ENCODE measurements at places on chromosomes 6 and 20.

- no peak for DNase-seq
Measured at GRCh38 chr20:39829661-39830060, 859.4 kb downstream of the MAFB start.

GRCh38 chr6:15283986-15284361, 38.1 kb downstream of the JARID2 start:
- no peak for DNase-seq

DNA sequence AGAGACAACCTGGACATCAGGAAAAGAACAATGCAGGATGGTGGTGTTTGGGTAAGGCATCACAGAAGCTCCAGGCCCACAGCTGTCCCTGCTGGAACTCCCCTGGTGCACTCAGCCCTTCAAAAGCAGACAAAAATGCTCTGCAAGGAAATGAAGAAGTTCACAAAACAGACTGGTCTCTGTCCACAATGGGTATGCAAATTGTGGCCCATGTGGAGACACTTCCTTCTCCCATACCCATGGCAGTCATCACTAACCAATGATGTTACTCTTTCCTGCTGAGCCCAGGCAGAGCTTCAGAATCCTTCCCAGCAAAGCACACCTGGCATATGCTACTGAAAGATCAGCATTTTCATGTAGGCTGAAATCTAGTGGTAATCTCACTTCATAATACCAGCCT, 42.6 kb upstream of the PXDC1 start:
- DNase-seq: no peak

DNA sequence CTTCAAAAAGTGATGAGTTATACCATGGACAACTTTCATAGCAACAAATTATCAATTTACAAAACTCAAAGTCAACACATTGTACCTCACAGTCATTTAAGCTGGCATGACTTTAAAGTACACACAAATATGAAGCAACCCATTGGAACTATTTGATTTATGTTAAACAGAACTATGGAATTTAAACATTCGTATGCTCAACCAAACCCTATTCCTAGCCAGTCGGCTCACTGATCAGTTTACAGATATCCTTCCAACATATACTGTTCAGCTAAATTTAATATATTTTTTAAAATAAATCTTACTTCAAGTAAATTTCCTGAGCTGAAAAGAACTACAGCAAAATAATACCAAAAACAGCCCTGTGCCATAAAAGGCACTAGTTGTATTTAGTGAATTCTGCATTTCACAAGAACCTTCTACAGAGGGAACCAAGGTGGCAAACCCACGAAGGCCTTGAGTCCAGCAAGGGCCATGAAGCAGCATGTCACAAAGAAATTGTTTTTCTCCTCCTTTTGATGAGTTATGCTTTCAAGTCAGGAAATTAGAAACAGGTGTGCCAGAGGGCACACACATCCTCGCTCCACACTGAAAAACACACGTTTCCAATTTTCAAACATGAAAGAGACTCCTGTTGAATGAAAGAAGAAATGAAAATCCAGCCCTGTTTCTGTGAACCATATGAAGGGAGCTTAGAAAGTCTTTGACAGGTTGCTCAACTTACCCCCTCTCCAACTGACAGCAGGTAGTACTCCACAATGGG, 122.8 kb downstream of the TASP1 start:
- no peak for DNase-seq

DNA sequence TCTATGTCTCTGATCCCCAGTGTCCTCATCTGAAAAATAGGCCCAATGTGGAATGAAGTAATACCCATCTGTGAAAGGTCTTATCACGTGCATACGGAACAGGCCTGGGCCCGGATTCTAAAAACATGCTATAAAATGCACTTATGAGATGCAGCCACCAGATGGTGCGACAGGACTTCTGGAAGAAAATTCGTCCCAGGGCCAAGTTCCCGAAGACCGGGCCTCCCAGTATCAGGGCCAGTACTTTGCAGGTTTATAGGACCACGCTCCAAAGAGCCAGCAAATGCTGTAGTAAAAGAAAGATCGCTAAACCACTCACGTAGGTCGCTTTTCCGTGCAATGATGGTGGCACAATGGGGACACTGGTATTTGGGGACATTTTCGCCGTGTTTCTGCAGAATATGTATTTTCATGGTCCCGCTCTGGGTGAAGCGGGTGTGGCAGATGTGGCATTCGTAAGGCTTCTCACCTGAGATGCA, 10.6 kb downstream of the CTCFL start:
- peak; percentile 46 for DNase-seq

GRCh38 chr6:133816171-133816570, 72.7 kb upstream of the TCF21 start:
- no peak for DNase-seq

DNA sequence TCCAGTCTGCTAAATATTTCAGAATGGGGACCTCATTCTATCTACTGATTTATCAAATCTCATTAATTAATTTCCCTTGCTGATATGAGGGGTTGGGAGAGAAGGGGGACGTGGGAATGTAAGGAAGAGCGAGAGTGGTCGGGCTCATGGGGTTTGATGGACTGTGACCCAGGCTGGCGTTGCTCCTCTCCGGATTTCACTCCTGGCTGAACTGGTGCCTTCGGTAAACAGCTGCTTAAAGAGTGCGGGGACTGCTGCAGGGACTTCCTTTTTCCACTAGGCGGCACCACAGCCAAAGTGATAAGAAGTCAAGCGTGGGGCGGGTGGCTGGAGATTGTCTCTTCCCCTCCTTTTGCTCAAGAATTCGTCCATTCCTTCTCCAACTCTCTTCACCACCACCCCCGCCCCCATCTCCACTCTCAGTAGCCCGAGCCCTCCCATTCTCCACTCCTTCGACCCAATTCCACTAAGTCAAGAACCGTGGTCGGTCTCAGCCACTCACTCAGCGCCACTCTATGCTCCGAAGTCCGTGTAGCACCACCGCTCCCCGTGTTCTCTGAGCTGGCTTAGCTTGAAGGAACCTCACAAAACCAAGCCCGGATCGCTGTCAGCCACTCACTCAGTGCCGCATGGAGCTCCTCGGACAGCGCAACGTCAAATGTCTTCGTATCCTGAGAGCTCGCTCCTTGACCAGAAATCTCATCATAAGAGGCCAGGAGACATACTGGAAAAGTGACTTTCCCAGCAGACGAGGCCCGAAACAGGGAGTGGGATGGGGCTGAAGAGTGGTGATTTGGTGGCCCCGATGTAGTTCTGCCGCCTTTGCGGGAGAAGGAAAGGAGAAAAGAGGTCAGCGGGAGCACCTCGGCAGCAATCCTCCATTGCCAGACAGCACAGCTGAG, 9.7 kb downstream of the TRIM31 start:
- peak; percentile 51 for DNase-seq

- no peak for DNase-seq
Measured at GRCh38 chr6:111361648-111362047, 121.4 kb downstream of the REV3L start.

DNA sequence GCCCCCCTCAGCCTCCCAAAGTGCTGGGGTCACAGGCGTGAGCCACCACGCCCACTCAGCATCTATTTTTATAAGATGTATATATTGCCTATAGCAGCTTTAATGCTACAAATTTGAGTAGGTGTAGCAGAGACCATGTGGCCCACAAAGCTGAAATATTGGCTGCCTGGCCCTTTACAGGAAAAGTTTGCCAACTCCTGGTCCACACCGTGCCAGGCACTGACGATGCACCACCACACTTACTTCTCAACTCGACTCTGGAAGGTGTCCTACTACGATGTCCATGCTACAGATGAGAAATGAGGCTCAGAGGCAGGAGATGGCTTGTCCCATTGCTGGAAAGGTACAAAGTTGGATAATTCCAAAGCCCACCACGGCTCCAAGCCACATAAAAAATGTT, 17.2 kb upstream of the SRSF6 start:
- no peak for DNase-seq

DNA sequence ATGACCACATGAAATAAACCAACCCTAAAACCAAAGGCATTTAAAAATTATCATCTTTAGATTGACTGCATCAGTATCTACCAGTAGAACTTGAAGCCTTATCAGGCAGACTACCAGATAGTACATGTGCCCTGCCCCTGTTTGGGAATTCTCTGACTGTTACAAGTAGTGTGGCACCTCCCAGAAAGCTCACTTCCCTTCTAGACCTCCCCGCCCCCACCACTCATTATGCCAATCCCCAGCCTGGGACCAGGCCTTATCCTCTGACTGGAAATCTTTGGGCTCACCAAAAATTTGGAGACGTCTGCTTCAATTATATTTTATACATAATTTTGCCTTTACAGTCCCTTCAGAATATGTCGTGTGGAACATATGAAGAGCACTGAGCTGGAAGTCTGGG, 155.6 kb downstream of the TFAP2B start:
- DNase-seq: no peak

- DNase-seq: no peak
Measured at GRCh38 chr6:132954222-132954621, 139.9 kb downstream of the RPS12 start.

- peak; percentile 90 for DNase-seq
Measured at GRCh38 chr20:44966030-44966961, at the start of gene STK4. Gene STK4, plus strand, starts transcription at chr20:44966512. Its CDS starts 57 bp downstream, at chr20:44966569.

DNA sequence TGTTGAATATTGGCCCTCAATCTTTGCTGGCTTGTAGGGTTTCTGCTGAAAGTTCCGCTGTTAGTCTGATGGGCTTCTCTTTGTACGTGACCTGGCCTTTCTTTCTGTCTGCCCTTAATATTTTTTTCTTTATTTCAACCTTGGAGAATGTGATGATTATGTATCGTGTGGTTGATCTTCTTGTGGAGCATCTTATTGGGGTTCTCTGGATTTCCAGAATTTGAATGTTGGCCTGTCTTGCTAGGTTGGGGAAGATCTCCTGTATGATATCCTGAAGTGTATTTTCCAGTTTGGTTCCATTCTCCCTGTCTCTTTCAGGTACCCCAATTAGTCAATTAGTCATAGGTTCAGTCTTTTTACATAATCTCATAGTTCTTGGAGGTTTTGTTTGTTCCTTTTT, 22.6 kb upstream of the MOXD1 start:
- DNase-seq: no peak

DNA sequence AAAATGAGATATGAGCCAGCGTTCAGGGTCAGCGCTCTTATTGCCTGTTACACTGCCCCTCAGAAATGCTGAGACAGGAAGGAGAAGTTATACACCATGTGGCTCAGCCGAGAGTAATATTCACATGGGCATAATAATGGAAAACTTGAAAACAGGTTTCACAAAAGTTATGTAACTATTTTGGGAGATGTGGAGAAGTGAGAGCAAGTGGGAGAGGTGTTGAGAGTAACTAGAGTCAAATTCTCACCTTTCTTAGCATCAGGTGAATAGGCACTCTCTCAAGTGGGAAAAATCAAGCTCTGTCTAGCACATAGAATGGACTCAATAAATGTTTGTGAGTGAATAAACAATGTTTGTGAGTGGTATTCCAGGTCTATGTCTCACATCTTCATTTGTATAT, 94.5 kb downstream of the TBX18 start:
- DNase-seq: no peak

- DNase-seq: no peak
Measured at GRCh38 chr20:4602297-4602631, 119.4 kb upstream of the PRND start.

DNA sequence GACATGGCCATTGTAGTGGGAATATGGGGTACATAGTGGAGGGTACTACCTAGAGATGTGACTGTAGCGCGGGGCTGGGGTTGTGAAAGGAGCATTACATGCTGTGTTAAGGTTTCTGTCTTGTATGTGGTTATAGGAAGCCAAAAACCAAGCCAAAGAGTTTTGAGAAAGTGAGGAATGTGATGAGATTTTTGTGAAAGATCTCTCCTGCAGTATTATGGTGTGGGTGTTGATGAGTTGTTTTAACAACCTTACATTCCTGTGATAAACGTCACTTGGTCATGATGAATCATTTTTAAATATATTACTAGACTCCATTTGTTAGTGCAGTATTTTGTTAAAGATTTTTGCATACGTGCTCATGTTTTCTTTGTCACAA, 48.9 kb downstream of the ZFAND3 start:
- DNase-seq: no peak

- DNase-seq: no peak
Measured at GRCh38 chr6:44668391-44668930, 281.0 kb downstream of the CDC5L start.

DNA sequence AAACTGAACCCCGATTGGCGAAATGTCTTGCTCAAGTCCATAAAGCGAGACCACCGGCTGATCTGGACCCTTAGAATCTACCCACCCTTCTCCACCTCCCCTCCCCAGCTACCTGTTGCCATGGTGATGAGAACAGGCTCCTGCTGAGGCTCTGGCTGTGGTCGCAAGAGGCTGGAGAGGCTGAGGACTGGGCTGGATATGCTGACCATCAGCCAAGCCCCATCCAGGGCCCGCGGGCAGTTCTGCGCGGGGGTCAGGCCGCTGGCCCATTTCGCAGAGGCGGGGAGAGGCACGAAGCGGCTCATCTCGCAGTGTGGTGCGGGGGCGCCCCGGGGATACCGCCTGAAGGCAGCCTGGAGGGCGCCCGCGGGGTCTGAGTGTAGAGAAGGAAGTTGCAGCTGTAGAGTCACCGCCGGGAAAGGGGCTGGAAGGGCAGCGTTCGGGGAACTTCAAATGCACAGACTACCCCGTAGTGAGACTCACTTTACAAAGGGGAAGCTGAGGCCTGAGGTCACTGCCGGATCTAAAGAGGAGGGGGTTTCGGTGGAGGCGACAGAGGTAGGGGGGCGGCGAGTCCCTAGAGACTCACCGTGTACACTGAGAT, 671 bp downstream of the TAPBP start:
- DNase-seq: peak; percentile 3

GRCh38 chr20:45911486-45912343, at the start of gene PLTP:
Gene PLTP, minus strand, starts transcription at chr20:45912155. Its CDS starts 703 bp downstream, at chr20:45911452.
- no peak for DNase-seq

DNA sequence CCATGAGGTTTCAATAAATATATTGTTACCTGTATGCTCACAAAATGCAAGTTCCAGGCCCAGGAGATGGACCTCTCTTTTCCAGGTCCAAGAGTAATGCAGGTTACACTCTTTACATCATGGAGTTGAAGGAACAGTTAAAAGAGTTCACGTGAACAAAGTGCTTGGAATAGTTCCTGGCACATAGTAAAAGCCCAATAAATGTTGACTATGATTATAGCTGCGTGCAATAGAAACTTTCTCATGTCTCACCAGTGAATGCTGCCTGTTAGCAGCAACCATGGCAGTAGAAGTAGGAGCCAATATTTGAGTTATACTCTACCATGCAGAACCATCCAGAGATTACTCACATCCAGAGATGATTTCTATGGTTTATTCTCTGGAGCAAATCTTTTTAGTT, 707.5 kb downstream of the DHX35 start:
- DNase-seq: no peak

GRCh38 chr6:128463942-128464341, 56.5 kb downstream of the PTPRK start:
- DNase-seq: no peak

GRCh38 chr20:21570285-21570992, 56.6 kb upstream of the NKX2-2 start:
- no peak for DNase-seq

DNA sequence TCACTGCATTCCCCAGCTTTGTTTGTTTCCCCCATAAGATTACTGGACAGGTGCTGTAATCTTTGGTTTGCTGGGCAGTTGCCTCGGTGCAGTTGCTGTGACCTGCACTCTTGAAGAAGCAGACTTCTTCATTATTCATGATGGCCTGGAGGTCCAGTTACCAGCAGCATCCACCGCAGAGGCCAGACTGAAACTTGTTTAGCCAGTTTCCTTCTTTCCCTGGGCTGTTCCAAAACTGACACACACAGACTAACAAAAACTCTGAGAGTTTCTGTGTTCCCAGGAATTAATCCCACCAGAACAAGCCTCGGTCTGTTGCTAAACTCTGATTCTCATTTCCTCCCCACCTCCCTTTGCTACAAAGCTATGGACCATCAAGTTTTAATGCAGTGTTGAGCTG, 144.1 kb downstream of the QRSL1 start:
- DNase-seq: no peak
